Pulmonary artery endothelial cell (primary cell): ENCODE measurements at places on chromosomes 1 and 21. TPM values are rescaled to one million over a fixed set of nuclear protein-coding genes. Genes with fewer than 3 reads are reported as not detected.

GRCh38 chr1:222889440-222889839 lies 74.6 kb downstream of the DISP1 start:
- no peak for DNase-seq

- DNase-seq, result peak; percentile 94
Observed at GRCh38 chr1:244214009-244214967, 163.2 kb downstream of the ZBTB18 start.

Gene PTGFR
- 0.13 and 0.18 TPM in 2 replicates for total RNA-seq

DNA sequence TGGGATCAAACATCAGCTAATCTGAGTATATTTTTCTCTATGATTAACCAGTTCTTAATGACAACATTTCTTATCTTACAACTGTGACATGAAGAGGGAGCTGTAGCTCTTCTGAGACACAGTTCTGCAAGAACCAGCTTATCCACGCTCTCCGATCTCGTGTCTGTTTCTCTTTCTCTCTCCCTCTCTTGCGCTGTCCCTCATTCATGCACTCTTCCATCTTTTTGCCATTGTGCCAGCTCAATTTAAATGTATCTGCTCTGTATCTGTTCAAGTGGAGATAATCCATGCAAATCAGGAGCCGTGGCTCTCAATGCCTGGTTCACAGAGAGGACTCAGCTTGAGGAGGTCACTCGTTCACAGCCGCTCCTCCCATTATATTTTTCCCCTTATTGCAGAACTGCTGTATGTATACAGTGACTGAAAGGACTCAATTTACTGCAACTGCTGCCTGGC lies 494.7 kb upstream of the ADGRL2 start:
- DNase-seq, result no peak

DNA sequence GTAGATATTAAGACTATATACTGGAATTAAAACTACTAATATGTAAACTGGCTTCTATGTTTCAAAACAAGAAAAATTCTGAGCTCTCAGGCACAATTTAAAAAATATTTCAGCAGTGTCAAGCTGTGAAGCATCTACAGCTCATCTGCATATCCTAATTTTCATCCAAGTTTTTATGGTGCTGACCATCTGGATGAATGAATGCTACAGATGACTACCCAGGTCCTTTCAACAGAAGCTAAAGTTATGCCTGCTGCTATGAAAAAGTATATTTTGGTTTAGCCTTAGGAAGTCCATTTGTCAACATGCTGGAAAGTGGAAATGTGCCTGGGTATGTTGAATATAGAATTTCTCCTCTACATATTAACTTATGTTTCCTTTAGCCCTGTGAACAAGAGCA lies 206.9 kb downstream of the NEGR1 start:
- DNase-seq, result no peak

Gene PIGK
- total RNA-seq, result 27.0 and 56.6 TPM in 2 replicates

DNA sequence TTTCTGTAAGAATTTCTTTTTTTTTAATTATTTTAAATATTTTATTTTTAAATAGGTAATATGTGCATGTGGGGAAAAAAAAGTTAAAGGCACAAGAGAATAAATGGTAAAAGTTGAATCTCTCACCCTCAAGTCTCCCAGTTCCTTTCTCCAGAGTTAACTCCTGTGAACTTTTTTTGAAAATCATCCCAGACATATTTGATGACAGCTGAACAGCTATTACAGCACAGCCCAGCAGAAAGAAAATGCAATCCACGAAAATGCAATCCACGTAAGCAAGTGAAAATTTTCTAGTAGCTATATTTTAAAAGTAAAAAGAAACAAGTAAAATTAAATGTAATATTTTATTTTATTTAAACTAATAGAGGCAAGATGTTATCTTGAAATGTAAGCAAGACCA lies 310.0 kb upstream of the RUNX1 start:
- DNase-seq, result no peak

DNA sequence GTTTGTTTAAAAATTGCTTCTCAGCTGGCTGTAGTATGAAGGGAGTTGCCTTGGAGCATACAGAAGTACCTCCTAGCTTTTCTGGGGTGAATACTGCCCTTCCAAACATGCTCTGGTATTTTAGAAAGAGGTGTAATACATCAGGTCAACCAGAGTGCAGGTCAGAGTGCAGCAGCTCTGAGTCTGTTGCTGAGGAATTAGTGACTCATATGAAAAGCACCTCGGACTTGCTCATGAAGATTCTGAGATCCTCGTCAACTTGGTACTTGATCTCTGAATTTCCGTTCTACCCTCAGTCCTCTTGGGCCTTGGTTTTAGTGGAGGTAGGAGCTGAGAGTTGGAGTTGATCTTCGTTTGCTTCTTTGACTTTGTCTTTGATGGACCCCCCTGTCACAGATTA lies 67.3 kb downstream of the NOS1AP start:
- peak; percentile 24 for DNase-seq

Gene PHTF1
- 39.8 and 59.7 TPM in 2 replicates for total RNA-seq

Gene PPIH
- 33.7 and 39.2 TPM in 2 replicates for total RNA-seq

DNA sequence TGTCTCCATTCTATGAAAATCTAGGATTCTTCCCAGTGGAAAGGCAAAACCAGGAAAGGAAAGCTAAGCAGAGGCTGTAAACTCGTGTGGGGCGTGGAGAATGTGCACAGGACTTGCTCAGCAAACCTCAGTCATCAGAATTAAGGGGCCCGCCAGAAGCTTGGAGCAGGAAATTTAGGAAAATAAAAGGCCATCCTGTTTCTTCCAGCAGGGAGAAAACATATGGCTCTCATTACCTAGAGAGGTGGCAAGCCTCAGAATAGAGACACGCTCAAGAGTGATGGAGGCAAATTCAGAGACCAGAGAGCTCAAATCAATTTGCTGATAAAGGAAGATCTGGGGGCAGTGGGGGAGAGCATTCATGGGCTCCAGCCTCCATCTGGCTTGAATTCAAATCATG lies 151.9 kb upstream of the KLHDC7A start:
- no peak for DNase-seq

DNA sequence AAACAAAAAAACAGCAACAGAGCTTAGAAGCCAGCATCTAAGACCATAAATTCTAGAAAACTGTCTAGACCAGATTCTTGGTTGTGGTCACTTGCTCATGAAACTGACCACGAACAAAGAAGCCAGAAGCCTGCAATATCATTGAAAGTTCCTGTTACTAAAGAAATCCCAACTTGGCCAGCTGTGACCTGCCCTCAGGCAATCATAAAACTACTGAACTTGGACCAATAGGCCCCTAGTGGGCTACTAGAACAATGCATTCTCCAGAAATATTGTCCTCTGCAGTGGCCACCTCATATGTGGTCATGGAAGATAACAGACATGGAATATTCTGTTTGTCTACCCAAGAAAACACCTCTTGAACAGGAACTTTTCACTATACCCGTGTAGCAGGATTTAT lies 87.7 kb downstream of the SPATA17 start:
- no peak for DNase-seq

GRCh38 chr1:35644204-35644603 lies 2.9 kb upstream of the PSMB2 start:
- DNase-seq, result no peak

DNA sequence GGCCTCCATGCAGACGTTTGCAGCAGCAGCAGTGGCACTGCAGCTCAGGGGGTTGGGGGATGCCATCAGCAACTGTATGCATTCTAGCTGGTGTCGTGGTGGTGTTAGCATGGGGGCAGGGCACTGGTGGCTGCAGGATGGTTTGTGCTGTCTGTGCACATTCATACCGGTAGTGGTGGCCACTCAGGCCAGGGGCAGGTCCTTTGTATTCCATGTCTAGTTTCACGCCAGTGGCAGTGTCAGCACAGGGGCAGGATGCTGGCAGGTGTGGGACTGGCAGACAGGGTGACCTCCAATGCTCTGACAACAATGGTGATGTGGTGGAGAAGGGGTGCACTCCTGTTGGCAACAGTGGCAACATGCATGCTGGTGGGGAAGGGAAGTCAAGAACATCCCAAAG lies 194.2 kb upstream of the LRRC7 start:
- DNase-seq, result no peak

Gene SLC6A9
- total RNA-seq, result 0.40 and 0.60 TPM in 2 replicates

DNA sequence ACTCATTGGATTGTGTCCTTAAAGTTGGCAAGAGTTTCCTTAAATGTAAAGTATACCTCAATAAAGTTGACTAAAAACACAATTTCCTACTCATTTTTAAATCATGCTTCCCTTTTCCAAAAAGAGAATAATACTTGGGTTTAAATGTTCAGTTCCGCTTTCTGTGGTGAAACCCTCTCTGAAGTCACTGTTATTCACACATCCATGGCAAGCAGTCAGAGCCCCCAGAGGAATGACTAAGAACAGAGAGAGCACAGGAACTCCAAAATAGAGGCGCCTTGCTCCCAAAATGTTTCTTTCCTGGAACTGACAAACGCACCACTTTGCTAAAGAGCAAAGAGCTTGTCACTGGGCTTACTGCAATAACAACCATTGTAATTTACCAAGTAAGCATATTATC lies 142.5 kb downstream of the TIAM1 start:
- no peak for DNase-seq

DNA sequence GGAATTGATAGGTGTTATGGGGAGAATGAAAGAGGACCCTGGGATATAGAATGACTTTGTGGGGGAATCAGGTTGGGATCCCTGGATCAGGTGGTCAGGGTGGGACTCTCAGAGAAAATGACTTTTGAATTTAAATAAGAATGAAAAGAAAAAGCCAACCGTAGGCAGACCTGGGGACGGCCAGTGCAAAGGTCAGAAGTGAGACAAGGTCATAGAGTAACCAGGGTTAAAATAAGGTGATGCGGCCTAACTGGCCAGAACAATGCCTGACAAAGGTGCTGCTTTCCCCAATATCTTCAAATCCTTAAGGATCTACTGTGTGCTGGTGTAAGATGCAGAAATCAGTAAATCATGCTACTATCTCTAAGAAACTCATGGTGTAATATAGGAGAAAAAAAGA lies 238.4 kb upstream of the JUN start:
- DNase-seq, result no peak

DNA sequence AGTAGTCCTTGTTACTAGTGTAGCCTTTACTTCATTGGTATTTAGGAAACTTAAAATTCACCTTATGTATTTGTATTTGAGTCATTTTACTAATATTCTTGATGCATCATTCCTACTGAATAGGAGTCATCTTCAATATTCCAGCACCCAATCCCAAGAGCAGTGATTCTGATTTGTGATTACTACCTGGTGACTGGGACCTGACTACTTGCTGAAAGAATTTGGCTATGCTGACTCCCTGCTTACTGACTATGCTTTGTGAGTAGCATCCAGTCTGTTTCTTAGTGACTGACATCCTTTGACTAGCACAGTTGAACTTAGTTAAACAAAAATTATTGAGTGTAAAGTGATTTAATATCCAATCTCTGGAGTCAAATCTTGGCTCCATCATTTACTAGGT lies 129.9 kb upstream of the NEGR1 start:
- no peak for DNase-seq

- no peak for DNase-seq
Observed at GRCh38 chr1:210532223-210532598, 203.5 kb downstream of the HHAT start.

Gene BACE2
- total RNA-seq, result 129 and 132 TPM in 2 replicates

DNA sequence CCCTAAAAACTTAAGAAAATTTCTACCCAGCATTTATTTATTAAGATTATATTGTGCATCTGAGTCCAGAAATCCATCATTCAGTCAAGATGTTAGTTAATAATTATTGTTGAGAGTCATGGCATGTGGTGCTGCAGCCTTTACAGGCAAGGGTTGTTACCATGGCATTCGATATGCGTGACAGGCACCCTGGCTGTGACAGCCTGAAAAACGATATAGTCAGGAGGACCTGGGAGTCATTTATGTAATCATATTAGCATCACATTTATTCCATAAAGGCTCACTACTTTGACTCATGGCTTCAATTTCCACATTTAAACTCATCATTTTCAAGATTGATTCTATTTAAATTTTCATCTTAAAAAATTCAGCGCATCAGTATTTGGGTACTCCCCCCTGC lies 68.0 kb downstream of the CACHD1 start:
- no peak for DNase-seq

Gene CHRM3
- 1.6 TPM in 1 of 2 replicates, not detected in the other for total RNA-seq

Gene HSD3B2
- not detected in 2 replicates for total RNA-seq

- no peak for DNase-seq
Observed at GRCh38 chr1:24015221-24016210, 35.4 kb upstream of the SRSF10 start.

- DNase-seq, result no peak
Observed at GRCh38 chr1:211734791-211735190, 59.4 kb upstream of the NEK2 start.

Gene ALDH4A1
- total RNA-seq, result 11.8 and 16.9 TPM in 2 replicates

Gene SPRR2E
- total RNA-seq, result not detected in 2 replicates

DNA sequence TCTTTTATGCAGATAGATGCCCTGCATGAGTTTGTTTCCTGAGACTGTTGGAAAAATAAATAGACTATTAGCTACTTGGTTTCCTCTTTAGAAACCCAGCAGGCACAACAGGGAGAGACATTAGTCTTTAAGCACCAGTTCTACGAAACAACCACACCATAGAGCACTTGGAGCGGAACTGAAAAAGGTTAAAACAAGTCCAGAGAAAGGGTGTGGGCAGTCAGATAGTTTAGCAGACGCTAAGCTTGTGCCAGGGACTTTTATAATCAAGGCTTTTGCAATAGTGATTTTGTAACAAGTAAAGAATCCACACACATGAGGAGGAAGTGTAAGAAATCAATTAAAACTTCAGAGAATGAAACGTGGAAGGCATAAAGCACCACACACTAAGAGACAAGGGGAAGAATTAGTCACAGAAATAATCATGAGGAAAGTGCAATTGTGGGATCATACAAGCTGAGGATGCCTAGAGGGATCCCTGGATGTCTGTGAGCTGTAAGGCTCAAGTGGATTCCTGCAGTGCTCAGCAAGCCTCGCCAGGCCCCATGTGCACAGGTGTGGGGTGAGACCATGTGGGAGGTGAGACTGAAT lies 37.8 kb upstream of the TLR5 start:
- DNase-seq, result no peak

GRCh38 chr1:32724678-32725614 lies 22.4 kb upstream of the SYNC start:
- peak; percentile 66 for DNase-seq

GRCh38 chr1:191674626-191675179 lies 483.6 kb upstream of the RGS18 start:
- DNase-seq, result no peak

Gene IGSF21
- total RNA-seq, result not detected in 2 replicates

DNA sequence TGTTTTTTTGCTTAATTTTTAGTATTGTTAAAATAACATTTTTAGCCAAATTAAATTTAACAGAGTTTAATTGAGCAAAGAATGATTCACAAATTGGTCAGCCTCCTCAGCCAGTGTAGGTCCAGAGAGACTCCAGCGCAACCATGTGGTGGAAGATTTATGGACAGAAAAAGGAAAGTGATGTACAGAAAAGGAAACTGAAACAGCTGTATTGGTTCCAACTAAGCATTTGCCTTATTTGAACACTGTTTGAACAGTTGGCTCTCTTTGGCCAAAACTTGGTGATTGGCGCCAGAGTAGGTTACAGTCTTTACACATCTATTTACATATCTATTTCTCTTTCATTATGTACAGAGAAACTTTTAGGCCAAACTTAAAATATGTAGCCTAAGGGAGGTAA lies 19.4 kb downstream of the RPS6KC1 start:
- peak; percentile 4 for DNase-seq

Gene CCDC181
- total RNA-seq, result 0.74 and 0.86 TPM in 2 replicates

Gene ACTL8
- total RNA-seq, result not detected in 2 replicates

Gene DIO1
- total RNA-seq, result not detected in 2 replicates

GRCh38 chr1:2547210-2548067 lies 8.7 kb upstream of the TNFRSF14 start:
- DNase-seq, result no peak
